ENCODE measurements at places on chromosomes 3 and 15.
A peak's percentile ranks its signal among the peaks of the same experiment; 100 is the strongest.

GRCh38 chr3:127011270-127011992 lies 28.5 kb downstream of the PLXNA1 start:
- DNase-seq = no peak

DNA sequence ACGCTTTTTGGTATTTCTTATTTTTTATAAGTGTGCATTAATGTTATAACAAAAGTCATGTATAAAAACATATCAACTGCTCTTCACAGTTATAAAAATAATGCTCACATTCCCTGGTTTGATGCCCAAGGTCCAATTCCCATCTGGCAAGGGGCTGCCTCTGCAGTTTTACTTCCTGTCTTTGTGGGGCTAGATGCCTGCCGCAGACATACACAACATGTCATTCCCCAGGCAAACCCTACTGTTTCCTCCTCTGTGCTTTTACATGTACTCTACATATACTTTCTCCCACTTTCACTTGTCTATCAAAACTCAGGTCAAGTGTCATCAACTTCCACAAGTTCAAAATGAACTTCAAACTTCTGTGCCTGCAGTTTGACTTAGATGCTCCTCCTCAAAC lies 60.5 kb upstream of the ETV5 start:
- no peak for DNase-seq

DNA sequence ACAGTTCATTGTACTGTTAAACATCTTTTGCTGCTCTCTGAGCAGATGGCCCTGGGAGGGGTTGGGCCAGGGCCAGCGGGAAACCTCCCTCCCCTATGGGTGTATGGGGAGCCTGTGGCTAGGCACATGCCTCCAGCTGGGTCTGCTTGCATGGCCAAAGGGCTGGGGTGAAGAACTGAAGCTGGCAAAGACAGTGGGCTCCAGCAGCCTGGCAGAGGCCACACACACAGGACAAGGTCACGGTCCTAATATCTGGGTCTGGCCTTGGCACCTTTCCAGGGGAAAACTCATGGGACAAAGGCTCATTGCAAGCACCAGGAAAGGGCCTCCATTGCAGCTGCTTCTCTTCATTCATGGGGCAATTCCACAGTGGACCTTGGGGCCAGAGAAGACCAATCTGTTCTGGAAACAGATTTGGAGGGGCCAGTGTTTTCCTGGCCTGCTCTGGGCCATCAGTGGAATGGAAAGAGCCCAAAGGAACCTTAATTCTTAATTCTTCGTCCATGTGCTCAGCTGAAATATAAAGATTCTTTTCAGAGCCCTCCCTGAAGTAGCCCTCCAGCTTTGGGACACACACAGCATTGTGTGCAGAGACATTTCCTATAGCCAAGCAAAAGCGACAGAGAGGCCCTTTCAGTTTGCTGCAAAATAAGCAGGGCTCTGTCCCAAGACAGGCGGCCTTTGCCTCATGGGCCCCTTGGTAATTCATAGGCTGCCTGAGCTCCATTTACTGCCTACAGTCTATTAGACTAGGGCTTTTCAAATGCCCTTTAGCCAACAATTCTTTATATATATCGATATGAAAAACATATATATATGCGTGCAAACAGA lies 11.3 kb upstream of the LIMD1 start:
- no peak for DNase-seq

- DNase-seq = peak; percentile 95
These were observed 19.7 kb downstream of the SSR3 start for GRCh38 chr3:156535162-156535627.

GRCh38 chr15:29062626-29063025 lies 176.9 kb downstream of the APBA2 start:
- no peak for DNase-seq

- DNase-seq = no peak
These were observed 57.7 kb upstream of the AADACL2 start for GRCh38 chr3:151675858-151676615.

DNA sequence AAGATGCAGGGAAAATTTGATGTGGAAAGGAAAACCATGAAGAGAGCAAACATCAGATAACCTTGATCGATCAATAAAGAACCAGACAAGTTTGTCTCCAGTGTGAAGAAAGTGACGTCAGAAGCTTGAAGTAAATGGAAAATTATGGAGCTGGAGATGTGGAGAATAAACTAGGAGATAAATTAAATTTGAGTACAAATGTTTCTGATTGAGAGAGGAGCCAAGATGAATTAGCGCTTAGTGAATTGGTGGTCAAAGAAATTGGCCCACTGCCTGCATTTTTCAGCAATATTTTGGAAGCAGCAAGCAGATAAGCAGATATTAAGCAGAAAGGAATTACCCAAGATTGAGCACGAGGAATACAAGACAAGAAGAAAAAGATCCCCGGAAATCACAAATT lies 567.3 kb upstream of the ZNF385D start:
- no peak for DNase-seq

- no peak for DNase-seq
These were observed 242.9 kb upstream of the BHLHE40 start for GRCh38 chr3:4736284-4736861.

DNA sequence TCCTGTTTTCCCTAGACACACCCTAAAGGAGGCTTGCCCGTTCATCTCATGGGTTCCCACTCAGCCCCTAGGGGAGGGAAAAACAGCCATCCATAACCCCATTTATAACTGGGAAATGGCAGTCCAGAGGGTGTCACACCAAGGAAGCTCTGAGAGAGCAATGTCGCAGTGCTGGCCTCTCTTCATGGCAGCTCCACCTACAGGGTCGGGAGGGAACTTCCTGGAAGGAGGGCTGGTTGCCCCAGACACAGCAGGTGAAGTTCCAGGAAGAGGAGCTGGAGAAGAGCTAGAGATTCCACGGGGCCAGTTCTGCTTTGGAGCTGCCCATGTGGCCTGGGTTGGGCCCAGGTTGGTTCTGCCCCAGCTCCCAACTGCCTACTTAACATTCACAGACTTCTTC lies 22.3 kb upstream of the LINGO1 start:
- DNase-seq = no peak

DNA sequence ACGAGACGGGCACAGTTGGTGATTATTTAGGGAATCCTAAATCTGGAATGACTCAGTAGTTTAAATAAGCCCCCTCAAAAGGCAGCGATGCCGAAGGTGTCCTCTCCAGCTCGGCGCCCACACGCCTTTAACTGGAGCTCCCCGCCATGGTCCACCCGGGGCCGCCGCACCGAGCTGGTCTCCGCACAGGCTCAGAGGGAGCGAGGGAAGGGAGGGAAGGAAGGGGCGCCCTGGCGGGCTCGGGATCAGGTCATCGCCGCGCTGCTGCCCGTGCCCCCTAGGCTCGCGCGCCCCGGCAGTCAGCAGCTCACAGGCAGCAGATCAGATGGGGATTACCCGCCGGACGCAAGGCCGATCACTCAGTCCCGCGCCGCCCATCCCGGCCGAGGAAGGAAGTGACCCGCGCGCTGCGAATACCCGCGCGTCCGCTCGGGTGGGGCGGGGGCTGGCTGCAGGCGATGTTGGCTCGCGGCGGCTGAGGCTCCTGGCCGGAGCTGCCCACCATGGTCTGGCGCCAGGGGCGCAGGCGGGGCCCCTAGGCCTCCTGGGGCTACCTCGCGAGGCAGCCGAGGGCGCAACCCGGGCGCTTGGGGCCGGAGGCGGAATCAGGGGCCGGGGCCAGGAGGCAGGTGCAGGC lies 318.0 kb downstream of the FGF12 start:
- DNase-seq = no peak

DNA sequence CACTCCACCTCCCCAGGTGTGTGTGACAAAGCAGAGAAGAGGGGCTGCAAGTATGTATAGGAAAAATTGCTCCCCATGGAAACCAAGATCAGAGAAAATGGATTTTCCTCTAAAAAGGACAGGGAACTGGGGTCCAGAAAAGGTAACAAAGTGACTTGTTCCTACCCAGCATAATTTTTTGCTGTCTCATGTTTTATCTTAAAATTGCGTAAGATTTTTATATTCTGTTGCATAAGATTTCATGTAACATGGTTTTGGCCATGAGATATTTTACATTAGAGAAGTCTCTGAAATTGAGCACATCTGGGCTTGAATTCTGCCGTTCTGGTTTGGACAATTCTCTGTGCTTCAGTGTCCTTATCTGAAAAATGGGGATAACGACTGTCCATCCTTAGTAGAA lies 335.7 kb upstream of the RORA start:
- no peak for DNase-seq

- DNase-seq = no peak
These were observed 32.0 kb downstream of the TM4SF4 start for GRCh38 chr3:149506540-149506939.

GRCh38 chr3:113205481-113205880 lies 5.9 kb upstream of the BOC start:
- DNase-seq = no peak

DNA sequence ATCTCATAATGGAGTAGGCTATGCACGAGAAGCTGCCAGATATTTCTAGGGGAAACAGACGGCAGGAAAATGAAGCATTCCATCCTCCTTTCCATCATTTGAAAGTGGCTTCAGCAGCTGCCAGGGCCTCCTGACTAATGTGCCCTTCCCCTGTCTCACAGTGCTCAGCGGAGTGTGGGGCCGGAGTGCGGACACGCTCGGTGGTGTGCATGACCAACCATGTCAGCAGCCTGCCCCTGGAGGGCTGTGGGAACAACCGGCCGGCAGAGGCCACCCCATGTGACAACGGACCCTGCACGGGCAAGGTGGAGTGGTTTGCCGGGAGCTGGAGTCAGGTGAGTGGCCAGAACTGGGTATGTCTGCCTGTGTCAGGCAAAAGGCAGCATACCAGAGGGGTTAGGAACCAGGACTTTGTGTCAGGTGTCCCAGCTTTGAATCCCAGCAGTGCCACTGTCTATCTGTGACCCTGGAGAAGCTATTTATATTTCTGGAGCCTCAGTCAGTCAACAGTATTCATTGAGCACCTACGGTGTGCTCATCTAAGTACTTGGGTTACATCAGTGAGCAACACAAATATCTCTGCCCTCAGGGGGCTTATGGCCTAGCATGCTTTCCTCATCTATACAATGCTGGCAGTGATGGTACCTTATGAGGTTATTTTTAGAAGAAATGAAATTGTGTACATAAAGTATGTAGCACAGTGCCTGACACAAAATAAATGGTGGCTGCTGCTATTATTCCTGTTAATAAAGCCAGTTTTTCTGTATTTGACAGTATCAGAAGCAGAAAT lies 52.4 kb upstream of the NR2E3 start:
- DNase-seq = no peak

GRCh38 chr3:189324538-189325138 lies 152.9 kb downstream of the TPRG1 start:
- DNase-seq = peak; percentile 74

DNA sequence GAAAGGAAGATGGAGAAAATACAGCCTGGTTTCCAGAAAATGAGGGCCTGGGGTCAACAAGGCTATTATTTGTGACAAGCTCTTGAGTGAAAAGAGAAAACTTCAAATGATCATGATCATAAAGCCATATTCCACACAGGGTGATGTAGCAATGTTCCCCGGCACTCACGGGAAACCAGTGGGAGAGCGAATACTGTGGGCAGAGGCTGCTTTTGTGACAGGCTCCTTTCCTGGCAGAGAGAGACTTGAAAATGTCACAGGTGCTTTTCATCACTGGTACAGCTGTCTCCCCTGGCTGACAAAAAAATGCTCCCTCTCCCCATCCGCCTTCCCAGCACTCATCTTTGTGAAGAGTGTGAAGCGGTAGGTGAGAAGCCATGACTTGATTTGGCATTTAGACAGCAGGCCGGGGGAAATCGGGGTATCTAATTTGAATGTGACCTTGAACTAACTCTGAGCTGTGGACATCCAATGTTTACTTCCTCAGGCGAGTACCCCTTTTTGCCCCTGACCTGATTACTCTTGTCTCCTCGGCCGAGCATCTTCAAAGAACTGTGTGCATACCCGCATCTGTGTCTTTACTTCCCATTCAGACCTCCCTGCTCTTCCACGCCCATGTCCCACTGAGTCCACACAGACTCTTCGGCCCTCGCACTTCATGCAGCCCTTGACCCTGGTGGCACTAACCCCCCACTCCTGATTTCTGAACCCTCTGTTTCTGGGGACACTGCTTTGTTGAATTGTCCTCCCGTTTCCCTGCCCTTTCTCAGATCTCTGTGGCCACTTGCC lies 23.2 kb downstream of the CA12 start:
- DNase-seq = no peak

GRCh38 chr3:123884203-123884831 lies at the start of gene MYLK:
Gene MYLK (minus strand): TSS chr3:123884332. CDS start chr3:123793841, 90,491 bp downstream.
- no peak for DNase-seq

DNA sequence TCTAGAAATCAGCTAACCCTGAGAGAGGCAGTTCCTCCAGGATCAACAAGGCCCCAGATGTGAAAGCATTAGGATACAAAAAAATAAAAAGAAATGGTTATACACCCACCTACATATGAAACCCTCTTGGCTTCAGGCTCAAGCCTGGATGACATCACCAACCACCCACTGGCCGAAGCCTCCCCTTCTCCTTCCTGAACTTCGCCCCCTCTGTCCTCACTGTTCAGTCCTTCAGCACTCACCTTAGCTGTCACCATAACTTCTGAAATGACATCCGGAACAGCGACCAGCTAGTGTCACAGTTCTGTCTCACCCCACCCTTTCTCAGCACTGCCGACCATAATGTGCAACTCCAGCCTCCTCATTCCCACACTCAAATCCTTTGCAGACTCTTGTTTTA lies 98.7 kb downstream of the PLCH1 start:
- no peak for DNase-seq

- DNase-seq = no peak
These were observed 37.5 kb upstream of the FSIP1 start for GRCh38 chr15:39820050-39820602.

- no peak for DNase-seq
These were observed 129.1 kb upstream of the UMPS start for GRCh38 chr3:124601190-124601589.

- DNase-seq = no peak
These were observed 5.5 kb upstream of the ACAP2 start for GRCh38 chr3:195448205-195448875.

DNA sequence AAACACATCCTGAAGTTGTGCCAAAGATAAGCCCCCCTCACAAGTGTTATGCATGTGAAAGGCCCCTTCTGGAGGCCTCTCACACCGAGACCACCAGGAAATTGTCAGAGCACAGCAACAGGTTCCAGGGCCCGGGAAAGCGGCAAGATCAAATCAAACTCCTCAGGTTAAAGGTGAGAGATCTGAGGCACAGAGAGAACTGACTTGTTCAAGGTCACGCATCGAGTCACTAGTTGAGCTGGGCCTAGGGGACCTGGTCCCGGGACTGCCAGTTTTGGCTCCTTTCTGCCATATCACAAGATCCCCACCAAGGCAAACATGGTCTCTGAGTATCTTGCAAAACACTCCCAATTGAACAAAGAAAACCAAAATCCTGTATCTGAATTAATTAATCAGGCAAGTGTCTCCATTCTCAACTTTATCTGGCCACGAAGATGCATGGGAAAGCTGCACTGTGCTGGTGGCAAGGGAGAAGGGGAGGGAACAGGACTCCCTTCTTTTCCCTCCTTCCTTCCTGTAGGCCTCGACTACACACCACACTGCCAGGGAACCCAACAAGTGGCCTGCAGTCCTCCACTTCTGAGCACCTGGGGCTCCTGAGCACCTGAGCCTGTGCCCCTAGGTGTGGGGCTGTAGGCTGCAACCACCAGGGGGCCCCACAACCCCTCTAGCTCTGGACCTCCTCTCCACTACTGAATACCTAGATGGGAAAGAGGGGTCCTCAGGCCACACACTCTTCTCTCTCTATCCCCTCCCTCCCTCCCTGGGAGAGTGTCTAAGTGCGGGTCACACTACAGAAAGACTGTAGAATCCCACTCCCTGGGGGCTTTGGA lies 37.3 kb downstream of the ANP32A start:
- DNase-seq = no peak
